ENCODE measurements at places on chromosomes 2 and 18. TPM values are rescaled to one million over a fixed set of nuclear protein-coding genes. Genes with fewer than 3 reads are reported as not detected.

DNA sequence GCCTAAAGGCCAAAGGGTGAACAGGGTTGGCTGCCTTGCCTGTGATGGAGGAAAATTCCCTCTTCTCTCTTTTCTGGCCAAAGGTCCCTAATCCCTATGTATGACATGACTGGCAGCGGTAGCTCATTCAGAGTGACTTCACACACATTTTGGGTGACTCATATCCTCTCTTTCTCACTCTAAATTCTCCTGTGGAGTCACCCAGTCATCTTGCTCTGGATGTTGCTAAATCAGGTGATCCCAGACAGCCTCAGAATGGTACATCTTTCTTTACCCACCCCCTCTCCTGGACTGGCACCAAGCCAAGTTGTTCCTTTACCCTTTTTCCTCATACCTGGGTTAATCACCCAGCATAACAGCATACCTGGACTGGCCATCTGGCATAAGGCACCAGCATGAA is 77.2 kb downstream of the NEURL3 start:
- DNase-seq: peak; percentile 56

The EN1 gene
- not detected for polyA plus RNA-seq

- DNase-seq: no peak
Observed at GRCh38 chr2:100317634-100318033, 4.7 kb downstream of the LONRF2 start.

GRCh38 chr2:103520547-103520946 is 758.7 kb downstream of the TMEM182 start:
- no peak for DNase-seq

GRCh38 chr2:119431155-119431975 is at the start of gene TMEM37:
TSS of gene TMEM37 (plus strand) at chr2:119431854. CDS start at chr2:119431904, 50 bp downstream.
- peak; percentile 52 for DNase-seq

The CD226 gene
- not detected for polyA plus RNA-seq

Measured in endothelial cell of umbilical vein (primary cell).